ENCODE measurements at places on chromosomes 5 and 9. TPM values are rescaled to one million over a fixed set of nuclear protein-coding genes. Genes with fewer than 3 reads are reported as not detected.
A peak's percentile ranks its signal among the peaks of the same experiment; 100 is the strongest.

Gene ZNF189
- total RNA-seq, result 54.6 TPM

Gene IFNA21
- not detected for total RNA-seq

Gene CYSRT1
- total RNA-seq, result under 0.01 TPM

Gene PCDHA9
- 9.8 TPM for total RNA-seq

Gene SV2C
- total RNA-seq, result 2.9 TPM

Gene ABLIM3
- total RNA-seq, result 10.6 TPM

Gene OSMR
- total RNA-seq, result 0.82 TPM

Gene ZNF462
- 108 TPM for total RNA-seq

DNA sequence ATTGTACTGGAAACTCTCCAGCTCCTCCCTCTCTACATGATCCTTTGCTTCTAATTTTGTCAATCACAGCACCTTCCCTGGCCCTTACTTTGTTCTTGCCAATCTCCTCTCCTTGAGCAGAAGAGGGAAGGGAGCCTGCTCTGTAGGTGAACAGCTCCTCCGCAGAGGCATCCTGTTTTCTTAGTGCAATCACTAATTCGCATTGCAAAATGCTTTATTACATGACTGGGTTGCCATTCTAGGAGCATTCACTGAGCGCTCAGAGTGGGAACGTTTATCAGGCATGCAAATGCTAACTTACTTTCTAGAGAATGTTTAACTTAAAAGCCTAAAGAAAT is 416 bp upstream of the SNX18 start:
- no peak for DNase-seq

GRCh38 chr5:14212838-14213237 is 69.7 kb downstream of the TRIO start:
- no peak for DNase-seq

DNA sequence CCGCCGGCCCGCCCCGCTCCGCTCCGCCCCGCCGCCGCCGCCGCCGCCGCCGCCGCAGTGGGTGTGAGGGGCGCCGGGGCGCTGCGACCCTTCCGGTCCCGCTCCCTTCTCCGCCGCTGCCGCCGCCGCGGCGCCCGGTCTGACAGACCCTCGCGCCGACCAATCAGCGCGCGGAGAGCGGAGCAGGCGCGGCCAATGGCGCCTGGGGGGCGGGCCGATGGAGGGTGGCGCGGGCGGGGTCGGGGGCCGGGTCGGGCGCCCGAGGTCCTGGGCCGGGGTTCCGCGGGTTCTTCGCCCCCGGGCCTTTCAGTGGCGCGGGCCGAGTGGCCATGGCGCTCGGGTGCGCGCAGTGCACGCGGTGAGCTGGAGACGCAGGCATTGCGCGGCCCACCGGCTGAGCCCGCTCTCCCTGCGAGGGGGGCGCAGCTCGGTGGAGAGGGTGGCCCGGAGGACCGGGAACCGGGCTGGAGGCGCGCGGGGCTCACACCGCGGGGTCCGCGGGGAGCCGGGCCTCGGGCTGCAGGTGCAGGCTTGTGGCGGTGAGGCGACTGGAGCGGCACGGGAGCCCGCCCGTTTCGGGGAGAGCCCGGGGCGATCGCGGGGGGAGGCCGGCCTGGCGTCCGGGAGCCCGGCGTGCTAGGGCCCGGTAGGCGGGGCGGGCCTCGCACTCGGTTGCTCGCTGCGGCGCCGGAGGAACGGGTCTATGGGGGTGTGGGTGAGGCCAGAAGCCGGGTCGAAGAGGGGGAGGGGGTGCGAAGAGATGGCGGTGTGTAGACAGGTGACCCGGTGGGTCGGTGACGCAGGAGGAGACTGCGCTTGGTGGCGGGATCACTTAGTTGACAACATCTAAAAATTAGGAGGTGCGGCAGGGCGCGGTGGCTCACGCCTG is at the start of gene MAPK9:
TSS of gene MAPK9 (minus strand) at position 141 of the 889 bp plus-strand sequence. CDS start 11,522 bp downstream, outside the sequence.
- peak; percentile 95 for DNase-seq

DNA sequence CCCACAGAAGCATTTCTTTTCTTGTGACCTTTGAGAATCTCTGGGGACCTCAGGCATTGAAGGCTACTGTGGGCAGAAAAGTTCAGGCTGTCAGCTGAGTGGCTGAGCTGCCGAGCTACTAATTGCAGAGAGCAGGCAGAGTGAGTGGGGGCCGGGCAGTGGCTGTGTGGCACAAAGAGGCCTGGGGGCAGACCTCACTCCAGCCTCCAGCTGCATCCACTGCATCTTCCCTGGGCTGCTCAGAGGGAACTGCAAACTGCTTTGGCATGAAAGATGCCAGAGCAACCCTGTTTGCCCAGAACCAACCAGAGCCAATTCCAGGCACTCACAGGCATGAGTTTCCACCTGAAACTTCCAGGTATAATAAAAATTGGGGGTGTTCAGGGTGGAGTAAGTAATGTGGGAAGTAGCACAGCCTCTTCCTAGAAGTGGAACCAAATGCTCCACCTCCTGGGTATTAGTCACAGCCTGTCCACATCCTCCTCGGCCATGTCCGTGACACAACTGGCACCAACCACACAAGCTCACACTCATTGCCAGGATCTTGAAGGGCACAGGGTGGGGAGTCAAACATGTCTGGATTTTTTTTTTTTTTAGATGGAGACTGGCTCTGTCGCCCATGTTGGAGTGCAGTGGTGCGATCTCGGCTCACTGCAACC is 548.9 kb downstream of the BNC2 start:
- DNase-seq, result no peak

GRCh38 chr9:114629563-114630090 is 18.5 kb downstream of the TMEM268 start:
- no peak for DNase-seq

DNA sequence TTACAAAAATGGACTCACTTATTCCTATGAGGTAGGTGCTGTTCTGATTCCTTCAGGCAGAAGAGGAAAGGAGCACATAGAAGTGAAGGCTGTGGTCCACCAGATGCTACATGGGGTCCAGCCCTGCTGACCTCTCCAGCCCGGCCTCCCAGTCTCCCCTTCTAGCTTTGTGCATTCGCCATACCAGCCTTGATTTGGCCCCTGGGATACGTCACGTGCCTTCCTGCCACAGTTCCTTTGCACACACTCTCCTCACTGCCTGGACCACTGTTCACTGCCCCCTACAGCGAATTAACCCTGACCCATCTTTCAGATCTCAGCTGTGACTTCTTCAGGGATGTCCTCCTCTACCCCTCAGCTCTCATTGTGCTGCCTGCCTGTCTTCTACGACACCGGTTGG is 32.6 kb downstream of the FGF1 start:
- no peak for DNase-seq

GRCh38 chr9:94983552-94983951 is 257.1 kb downstream of the AOPEP start:
- DNase-seq, result no peak

GRCh38 chr9:69916950-69917349 is 96.3 kb downstream of the CFAP95 start:
- no peak for DNase-seq

DNA sequence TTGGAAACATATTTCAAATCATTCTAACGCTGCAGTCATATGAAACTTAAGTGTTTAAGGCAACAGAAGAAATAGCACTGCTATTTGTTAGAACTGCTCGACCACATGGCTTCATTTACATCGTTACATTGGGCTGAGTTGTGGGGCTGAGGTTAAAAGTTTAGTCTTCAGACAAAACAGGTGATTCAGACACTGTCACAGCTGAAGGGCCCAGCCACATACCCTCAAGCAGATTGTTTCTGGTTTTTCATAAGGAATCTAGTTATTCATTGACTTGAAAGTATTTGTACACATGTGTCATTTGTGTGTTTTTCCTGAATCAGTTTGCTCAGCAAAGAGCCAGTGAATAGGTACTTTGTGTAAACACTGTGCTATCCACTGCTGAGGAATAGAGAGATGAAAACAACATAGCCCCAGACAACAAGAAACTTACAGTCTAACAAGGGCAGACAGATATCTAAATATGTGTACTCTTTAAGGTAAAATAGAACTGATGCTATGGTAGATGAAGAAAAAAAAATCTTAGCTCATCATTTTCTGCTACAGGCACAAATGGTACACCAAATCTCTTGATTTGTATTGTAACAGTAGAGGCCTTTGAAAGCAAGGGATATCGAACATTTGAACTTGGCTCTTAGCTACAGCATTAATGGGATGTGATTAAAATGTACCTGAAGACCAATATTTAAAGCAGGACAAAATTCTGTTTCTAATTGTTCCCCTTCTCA is 357.6 kb upstream of the RPS23 start:
- DNase-seq, result no peak

DNA sequence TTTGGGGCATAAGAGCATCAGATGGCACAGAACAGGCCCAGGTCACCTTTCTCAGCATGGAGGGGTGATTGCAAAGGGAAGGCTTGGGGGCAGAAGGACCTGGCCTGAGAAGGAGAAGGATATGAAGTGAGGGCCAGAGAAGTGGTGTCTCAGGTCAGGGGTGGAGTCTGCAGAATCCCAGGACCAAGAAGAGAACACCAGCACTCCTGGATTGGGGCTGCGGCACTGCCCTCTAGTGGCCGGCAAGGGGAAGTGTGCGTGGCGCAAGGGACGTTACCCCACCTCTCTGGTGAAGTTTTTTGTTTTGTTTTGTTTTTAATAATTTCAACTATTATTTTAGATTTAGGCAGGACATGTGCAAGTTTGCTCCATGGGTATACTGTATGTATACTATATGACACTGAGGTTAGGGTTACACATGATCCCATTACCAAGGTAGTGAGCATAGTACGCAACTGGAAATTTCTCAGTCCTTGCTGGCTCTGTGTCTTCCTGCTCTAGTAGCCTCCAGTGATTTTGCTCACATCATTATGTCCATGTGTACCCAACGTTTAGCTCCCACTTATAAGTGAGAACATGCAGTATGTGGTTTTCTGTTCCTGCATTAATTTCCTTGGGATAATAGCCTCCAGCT is 1548.6 kb downstream of the EFNA5 start:
- no peak for DNase-seq

DNA sequence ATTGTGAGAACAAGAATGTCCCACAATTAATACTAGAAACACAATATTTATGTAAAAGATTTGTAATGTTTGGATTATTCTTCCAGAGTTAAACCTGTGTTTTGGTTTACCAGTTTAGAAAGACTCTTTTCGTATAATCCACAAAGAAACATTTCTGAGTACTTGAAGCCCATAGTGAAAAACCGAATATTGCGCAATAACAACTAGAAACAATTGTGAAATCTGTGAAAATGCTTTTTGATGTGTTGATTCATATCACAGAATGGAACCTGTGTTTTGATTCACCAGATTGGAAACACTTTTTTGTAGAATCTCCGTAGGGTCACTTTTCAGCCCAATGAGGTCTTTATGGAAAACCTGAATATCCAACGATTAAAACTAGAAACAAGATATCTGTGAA is 386.2 kb downstream of the PRDM9 start:
- DNase-seq, result no peak

- no peak for DNase-seq
Observed at GRCh38 chr9:89716559-89716958, 111.7 kb downstream of the GADD45G start.

All from frontal cortex (tissue), 4 donors.